A549 treated with CORT108297 at 1 μM for 4 hours (cell line): ENCODE measurements at places on chromosomes 3 and 15. TPM values are rescaled to one million over a fixed set of nuclear protein-coding genes. Genes with fewer than 3 reads are reported as not detected.

SLC22A14 gene
- 0.03 to 0.07 TPM (median 0.03 TPM) in 3 of 5 replicates, not detected in the others for total RNA-seq

CDHR4 gene
- 0.12 to 0.65 TPM (median 0.43 TPM) in 5 replicates for total RNA-seq

MRPL46 gene
- total RNA-seq, result 53.6 to 62.1 TPM (median 60.0 TPM) in 5 replicates

SEMA7A gene
- total RNA-seq, result 2.3 to 3.2 TPM (median 2.5 TPM) in 5 replicates

GREM1 gene
- 7.8 to 15.8 TPM (median 8.0 TPM) in 5 replicates for total RNA-seq

PODXL2 gene
- 8.0 to 11.5 TPM (median 10.4 TPM) in 5 replicates for total RNA-seq

ZNF385D gene
- 0.01 to 0.05 TPM (median 0.02 TPM) in 3 of 5 replicates, not detected in the others for total RNA-seq

TMPRSS7 gene
- total RNA-seq, result 0.02 to 0.18 TPM (median 0.09 TPM) in 5 replicates

NOX5 gene
- total RNA-seq, result 0.10 to 0.30 TPM (median 0.24 TPM) in 5 replicates

VEPH1 gene
- 0.13 to 0.18 TPM (median 0.16 TPM) in 4 of 5 replicates, not detected in the other for total RNA-seq

A4GNT gene
- total RNA-seq, result not detected in 5 replicates

P2RY14 gene
- total RNA-seq, result not detected in 5 replicates

PLA1A gene
- total RNA-seq, result 0.22 to 0.71 TPM (median 0.29 TPM) in 5 replicates

ARGFX gene
- not detected in 5 replicates for total RNA-seq

NANOGP8 gene
- not detected in 5 replicates for total RNA-seq

CRELD1 gene
- 8.8 to 12.9 TPM (median 12.2 TPM) in 5 replicates for total RNA-seq

GOLGA8S gene
- 0.13 to 0.18 TPM (median 0.16 TPM) in 5 replicates for total RNA-seq

CHL1 gene
- total RNA-seq, result not detected in 5 replicates
